ENCODE measurements at places on chromosomes 11 and 22.

DNA sequence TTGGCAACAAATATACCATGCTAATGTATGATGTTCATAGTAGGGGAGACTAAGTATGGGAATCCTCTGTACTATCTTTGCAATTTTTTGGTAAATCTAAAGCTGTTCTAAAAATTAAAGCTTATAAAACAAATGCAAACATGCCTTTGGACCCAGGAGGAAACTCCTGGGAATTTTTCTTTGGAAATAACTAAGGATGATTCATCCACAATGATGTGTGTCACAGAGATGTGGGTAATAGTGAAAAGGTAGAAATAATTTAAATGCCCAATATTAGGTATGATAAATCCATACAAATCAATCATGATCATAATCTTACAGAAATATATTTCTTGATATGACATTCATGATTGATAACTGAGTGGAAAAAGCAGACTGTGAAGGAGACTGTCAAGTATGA, 135.8 kb downstream of the TRIM44 start:
- no peak for DNase-seq

- no peak for DNase-seq
Measured at GRCh38 chr11:65500387-65501185, 1.7 kb downstream of the MALAT1 start.

DNA sequence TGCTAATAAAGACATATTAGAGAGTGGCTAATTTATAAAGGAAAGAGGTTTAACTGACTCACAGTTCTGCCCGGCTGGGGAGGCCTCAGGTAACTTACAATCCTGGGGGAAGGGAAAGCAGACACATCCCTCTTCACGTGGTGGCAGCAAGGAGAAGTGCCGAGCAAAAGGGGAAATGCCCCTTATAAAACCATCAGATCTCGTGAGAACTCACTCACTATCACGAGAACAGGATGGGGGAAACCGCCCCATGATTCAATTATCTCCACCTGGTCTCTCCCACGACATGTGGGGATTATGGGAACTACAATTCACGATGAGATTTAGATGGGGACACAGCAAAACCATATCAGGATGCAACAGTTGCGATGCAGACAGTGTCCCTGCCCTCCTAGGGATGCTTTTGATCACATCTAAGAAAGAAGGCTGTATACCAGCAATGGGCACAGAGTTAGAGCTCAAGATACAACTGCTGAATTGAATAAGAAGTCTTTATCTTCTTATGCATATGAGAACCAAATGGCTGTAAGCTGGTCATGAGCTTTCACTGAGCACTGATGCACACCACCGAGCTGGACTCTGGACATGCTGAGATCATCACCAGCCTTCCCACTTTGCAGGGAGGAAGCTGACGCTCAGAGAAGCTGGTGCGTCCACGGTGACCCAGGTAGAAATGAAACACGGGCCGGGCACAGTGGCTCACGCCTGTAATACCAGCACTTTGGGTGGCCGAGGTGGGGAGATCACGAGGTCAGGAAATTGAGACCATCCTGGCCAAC, 255.2 kb downstream of the MN1 start:
- DNase-seq = no peak

DNA sequence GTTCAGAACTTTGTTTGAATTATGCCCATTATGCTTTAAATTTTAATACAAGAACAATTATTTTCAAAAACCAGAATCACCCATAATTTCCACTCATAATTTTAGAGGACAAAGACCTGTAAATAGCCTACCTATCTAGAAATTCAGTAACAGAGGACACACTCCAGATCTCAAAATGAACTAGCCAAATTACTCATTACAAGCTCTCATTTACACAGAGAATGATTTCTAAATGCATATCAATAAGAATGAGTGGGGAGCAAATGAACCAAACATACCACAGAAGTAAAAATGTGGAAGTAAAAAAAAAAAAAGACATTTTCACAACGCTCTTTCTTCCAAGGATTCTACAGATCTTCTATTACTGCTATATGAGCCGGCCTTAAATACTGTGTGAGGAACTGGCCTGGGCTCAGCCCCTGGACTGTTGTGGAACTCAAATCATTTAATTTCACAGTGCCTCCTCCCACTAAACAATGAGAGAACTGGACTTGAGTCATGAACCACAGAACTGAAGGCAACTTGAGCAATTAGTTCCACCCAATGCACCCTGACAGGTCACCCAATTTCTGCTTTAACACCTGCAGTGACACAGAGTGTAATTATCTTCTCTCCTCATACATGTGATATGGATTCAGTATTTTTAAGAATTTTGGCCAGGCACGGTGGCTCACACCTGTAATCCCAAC, 8.0 kb downstream of the MRTFA start:
- no peak for DNase-seq
